ENCODE measurements at places on chromosomes 11 and 22.

GRCh38 chr11:47983464-47984397, 3.4 kb downstream of the PTPRJ start:
- DNase-seq, result no peak

GRCh38 chr11:118610225-118610772, 2.9 kb downstream of the PHLDB1 start:
- no peak for DNase-seq

GRCh38 chr11:132453406-132453805, 1078.9 kb downstream of the OPCML start:
- DNase-seq, result no peak

- DNase-seq, result no peak
Observed at GRCh38 chr11:33709466-33709865, 8.8 kb upstream of the C11orf91 start.

DNA sequence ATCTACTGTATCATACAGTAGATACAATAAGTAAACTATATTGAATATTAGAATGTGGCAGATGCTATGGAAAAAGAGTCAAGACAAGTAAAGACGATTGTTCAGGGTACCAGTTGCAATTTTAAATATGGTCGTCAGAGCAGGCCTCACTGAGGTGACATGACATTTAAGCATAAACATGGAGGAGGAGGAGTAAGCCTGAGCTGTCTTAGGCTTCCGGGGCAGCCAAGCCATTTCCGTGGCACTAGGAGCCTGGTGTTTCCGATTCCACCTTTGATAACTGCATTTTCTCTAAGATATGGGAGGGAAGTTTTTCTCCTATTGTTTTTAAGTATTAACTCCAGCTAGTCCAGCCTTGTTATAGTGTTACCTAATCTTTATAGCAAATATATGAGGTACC, 14.5 kb downstream of the PIK3IP1 start:
- DNase-seq, result no peak

DNA sequence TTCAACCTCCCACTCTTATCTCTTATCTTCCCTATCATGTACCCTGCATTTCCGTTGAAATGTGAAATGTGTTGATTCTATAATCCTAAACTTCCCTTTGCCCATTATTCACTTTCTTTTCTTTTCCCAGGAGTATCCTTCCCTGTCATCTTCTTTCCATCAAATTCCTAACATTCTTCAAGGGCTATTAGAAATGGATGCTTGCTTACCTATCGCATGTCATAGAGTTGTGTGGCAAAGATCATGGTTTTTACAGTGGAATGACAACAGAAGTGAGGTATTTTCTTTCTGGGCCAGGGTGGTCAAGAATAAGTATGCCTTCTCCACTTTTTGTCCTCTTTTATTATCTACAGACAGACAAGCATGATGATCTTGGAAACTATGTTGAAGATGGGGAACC, 124.4 kb upstream of the SLC5A12 start:
- DNase-seq, result no peak

GRCh38 chr22:19576460-19577421, 52.5 kb upstream of the CLDN5 start:
- DNase-seq, result peak; percentile 86

DNA sequence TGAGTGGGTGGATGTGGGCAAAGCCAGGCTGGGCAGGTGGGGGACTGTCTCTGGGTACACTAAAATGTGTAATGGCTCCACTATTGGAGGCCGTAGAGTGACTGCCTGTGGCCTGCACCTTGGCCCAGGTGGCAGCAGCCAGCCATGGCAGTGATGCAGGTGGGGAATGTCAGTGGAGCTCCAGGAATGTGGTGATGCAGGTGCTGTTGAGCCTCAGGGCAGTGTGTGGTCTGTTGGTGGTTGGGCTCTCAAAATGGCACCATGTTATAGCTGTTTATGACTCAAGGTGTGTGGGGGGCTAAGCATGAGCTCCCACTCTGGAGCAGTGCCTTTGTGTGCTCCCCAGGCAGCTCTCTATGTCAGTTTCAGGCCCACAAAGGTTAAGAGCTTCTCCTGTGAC, 40.2 kb upstream of the CCDC90B start:
- DNase-seq, result no peak

- DNase-seq, result no peak
Observed at GRCh38 chr11:134566311-134566710, 154.3 kb upstream of the B3GAT1 start.

DNA sequence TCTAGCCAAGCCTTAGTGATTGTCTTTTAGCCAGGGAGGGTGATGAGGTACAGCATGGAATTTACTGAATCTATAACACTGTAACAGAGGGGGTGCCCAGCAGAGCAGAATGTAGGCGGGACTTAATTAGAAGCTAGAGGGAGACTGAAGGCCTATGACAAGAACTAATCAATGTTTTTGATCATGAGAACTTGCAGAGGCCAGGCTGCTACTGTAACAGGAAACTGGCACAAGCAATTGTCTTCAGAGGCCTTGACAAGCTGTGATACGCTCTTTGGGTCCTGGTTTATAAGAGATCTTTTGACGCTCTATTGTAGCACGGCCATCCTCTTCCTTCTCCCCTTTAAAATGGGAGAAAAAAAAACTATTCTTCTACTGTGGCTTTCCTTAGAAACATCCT, 1297.3 kb downstream of the JRKL start:
- DNase-seq, result no peak

GRCh38 chr22:37843741-37844089, 419 bp downstream of the ANKRD54 start:
- DNase-seq, result no peak

GRCh38 chr11:827897-828192, at the start of gene CRACR2B:
TSS of gene CRACR2B (plus strand) at chr11:827919. CDS start at chr11:828608, 689 bp downstream.
- DNase-seq, result no peak

GRCh38 chr11:132610216-132610615, 922.1 kb downstream of the OPCML start:
- no peak for DNase-seq

GRCh38 chr11:65404210-65404609, 17.8 kb downstream of the FRMD8 start:
- DNase-seq, result no peak

GRCh38 chr22:49643998-49644397, 183.7 kb downstream of the BRD1 start:
- no peak for DNase-seq

GRCh38 chr22:50090412-50090714, 557 bp downstream of the MOV10L1 start:
- DNase-seq, result no peak

DNA sequence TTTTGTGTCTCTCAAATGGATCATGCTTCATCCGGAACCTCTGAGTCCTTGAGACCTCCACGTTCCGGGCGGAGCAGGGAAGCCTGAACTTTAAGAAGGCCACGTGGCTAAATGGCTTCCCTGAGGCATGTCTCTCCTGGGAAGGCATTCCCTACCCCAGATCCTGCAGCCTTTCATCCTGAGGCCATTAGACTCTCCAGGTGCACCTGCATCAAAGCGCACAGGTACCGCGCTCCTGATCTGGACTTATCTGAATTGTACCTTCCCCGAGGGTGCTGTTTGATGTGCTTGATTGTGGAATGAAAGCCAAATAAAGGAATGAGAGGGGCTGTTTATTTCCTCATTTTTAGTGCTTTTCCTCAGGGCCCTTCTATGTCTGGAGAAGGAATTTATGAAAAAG, 22.5 kb downstream of the C22orf31 start:
- no peak for DNase-seq

DNA sequence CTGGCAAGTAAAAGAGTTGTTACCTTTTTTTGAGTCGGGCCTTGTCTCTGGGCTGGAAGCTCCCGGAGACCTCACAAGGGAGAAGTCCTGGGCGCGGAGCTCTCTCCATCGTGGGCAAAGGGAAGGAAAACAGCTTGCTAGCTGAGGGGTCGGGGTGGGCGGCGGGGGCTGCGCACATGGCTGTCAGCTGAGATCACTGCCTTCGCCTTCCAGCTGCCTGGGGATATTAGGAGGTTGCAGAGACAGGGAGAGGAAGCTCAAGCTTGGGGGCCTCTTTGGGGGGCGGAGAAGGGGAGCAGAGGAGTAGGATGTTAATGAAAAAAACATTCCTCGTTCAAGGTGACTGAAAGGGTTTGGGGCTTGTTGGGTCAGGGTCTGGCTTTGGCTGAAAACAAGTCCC, 49.2 kb upstream of the ALX4 start:
- DNase-seq, result no peak

DNA sequence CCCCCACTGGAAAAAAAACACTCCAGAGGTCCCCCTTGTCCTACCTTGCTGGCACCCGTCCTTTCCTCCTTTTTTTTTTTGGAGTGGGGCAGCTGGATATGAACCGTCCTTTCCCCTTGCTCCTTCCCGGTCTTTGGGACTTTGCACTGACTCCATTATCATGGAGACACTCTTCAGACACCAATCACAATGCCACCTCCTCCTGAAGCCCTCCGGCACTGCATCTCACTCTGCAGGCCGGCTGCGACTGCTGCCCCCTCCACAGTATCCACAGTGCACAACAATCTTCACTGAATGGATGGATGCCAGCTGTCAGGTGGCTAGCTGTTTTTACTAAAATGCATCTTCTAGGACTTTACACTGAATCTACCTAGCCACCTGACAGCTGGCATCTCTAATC, 12.7 kb upstream of the RGL4 start:
- no peak for DNase-seq

DNA sequence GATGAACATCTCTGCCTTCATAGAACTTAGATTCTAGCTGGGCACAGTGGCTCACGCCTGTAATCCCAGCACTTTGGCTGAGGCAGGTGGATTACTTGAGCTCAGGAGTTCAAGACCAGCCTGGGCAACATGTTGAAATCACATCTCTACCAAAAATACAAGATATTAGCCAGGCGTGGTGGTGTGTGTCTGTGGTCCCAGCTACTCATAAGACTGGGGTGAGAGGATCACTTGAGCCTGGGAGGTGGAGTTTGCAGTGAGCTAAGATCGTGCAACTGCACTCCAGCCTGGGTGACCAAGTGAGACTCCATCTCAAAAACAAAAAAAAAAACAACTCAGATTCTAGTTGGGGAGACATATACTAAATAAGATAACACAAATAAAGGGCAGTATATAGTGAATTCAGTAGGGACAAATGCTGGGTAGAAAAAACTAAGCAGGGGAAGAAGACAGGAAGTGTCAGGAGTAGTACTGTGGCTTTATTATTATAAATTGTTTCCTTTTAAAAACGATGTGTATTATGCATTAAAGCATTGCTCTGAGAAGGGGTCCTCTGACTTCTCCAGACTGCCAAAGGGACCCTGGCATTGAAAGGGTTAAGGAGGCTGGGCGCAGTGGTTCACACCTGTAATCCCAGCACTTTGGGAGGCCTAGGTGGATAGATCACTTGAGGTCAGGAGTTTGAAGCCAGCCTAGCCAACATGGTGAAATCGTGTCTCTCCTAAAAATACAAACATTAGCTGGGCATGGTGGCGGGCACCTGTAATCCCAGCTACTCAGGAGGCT, 46.7 kb downstream of the PACS1 start:
- DNase-seq, result no peak

- no peak for DNase-seq
Observed at GRCh38 chr11:116311206-116311605, 461.6 kb downstream of the BUD13 start.

DNA sequence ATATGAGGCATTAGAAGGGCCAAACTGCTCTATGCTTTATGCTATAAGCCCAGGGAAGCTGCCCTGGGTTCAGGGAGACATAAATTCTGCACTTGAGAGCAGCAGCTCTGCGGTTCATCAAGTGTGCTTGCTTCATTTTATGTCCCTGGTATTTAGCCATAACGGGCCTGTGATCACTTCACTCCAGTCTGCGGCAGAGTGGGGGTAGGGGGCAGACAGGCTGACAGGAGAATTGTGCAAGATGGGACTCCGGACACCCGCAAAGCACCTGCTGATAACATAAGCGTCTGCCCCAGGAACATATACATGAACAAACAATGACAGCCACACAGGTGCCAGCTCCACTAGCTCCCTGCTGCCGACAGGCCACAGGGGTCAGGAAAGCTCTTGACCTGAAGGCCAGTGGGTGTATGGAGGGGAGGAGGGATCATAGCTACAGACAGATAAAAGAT, 56.1 kb downstream of the SMCO4 start:
- no peak for DNase-seq

DNA sequence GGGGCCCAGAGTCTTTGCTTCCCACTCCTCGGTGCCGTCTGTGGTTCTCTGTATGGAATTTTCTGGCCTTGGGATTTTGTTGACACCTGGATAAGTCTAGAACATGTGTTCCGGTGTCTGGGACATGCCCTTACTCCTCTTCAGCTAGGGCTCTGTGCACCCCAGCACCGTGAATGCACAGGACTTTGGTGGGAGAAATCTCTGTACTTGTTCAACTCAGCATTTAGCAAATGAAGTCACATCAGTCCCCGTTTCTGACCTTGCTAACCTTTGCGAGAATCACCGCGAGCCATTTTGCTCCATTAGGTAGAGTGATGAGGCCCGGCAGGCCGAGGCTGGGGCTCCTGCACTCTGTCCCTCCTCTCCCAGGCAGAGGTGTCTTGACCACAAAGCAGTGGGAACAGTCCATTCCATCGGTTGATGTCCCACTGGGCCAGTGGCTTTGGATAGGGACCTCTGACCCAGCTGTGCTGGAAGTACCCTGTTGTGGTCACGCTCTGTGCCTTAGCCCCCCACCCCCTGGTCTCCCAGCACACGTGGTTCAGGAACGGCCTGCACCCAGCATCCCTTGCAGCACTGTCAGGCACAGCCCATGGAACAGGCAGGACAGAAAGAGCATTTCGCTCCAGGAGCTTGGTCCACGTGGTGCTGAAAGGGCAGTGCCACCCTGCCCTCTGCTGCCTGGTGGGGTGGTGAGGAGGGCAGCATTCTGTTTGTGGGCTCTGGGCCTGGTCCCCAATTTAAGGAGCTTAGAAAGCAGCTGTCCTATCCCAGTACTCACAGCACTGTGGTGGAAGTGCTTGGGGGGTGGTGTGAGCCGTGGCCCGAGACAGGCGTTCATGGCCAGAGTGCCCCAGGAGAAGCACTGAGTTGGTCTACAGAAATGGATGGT, 73.4 kb downstream of the MED15 start:
- DNase-seq, result no peak

DNA sequence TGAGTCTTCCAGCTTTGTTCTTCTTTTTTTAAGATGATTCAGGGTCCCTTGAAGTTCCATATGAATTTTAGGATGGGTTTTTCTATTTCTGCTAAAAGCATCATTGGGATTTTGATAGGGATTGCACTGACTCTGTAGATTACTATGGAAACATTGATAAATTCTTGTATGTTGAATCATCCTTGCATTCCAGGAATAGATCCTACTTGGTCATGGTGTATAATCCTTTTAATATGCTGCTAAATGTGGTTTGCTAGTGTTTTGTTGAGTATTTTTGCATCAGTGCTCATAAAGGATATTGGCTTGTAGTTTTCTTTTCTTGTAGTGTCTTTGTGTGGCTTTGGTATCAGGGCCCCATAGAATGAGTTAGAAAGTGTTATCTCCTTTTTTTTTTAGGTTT, 34.9 kb upstream of the PHOX2A start:
- DNase-seq, result no peak

- DNase-seq, result no peak
Observed at GRCh38 chr22:17272511-17272991, 53.3 kb upstream of the ADA2 start.

- DNase-seq, result no peak
Observed at GRCh38 chr22:31935961-31936635, 8.2 kb upstream of the YWHAH start.
